Camera-type eye (tissue), 1 donor: ENCODE measurements at places on chromosomes 1 and 21. TPM values are rescaled to one million over a fixed set of nuclear protein-coding genes. Genes with fewer than 3 reads are reported as not detected.

The SLAMF9 gene
- not detected for total RNA-seq

The FUCA1 gene
- total RNA-seq, result 29.0 TPM

The FMOD gene
- total RNA-seq, result 137 TPM

The RNU1-1 gene
- total RNA-seq, result under 0.01 TPM

The ZNF648 gene
- total RNA-seq, result 0.71 TPM

The IL20 gene
- total RNA-seq, result not detected

The MEGF6 gene
- total RNA-seq, result 32.8 TPM
